Esophagus squamous epithelium (tissue), 5 donors: ENCODE measurements at places on chromosomes 5 and 9.

DNA sequence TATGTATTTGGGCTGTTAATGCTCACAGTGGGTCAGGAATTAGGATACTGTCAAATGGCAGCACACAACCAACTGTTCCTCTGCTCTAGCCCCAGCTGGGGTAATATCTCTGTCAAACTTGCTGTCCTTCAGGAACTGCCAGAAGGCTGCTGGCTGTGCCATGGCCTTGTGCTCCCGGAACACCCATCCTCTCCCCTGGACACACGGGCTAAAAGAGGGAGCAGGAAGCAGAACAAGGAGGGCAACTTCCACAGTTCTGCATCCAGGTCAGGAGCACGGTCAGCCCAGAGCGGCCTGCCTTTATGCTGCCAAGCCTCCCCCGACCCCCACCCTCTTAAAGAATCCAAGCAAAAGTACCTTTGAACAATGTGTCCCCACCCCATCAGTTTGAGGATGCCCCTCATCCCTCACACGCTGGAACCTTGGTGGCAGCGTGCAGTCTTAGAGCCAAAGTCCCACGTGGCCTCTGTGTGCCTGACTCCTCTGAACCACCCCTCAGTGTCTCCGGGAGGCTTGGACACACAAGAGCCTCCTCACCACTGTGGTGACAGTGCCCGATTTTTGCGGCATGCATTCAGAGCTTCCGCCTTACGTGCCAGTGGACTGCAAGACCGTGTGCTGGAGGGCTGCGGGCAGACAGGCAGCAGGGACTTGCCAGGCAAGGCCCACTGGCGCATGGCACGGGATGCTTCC, 60.8 kb downstream of the PSMB7 start:
- DNase-seq, result no peak

GRCh38 chr9:79116041-79116440, 455.7 kb upstream of the TLE4 start:
- DNase-seq, result no peak

DNA sequence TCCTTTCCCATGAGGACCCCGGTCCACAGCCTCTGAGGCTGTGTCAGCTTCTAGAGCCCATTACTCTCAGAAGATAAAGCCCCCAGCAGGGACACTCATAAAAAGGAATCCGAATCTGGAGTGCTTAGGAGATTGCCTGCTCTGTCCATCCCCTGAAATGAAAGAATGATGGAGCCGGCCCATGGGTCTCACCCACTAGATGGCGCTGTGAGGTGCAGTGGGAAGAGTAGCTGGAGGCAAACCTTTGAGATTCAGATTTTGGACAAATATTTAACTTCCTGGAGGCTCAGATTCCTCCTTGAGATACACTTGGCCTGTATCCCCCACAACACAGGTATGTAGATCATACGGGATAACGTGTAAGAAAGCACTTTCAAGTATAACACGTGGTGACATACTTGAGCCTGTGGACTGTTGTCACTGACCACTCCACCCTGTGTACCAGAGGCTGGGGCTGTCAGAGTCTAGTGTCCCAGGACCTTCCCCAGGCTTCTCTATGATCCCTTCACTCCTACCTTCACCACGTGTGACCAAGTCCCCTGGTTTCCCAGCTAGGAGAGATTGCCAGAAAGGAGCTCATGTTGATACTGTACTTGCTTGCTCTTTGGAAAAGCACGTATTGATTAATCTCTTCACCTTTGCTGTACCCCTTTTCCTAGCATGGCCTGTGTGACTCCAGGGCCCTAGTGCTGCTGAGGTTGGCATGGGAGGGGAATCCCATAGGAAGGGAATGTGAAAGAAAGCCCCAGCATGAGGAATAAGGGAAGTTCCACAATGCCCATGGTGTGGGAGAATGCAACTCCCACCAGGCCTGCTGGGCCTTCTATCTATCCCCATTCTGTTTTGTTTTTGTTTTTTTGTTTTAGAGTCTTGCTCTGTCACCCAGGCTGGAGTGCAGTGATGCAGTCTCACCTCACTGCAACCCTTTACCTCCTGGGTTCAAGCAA, 32.1 kb downstream of the TRMO start:
- no peak for DNase-seq

- DNase-seq, result no peak
Measured at GRCh38 chr5:128290152-128290858, 206.7 kb downstream of the SLC12A2 start.

DNA sequence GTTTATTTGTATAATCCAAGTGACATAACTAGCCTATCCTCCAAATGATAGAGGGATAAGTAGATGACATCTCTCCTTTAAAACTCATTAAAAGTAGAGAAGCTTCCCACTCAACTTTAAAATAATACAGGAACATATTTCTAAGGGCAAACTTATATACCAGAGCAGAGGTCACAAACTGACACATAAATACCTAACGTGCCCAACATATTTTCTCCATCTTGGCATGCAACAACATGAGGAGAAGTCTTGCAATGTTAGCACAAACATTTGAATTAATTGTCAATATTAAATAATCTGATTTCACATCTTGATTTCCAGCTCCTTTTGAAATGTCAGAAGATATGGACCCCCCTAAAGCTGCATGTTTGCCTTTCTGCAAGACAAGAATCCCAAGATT, 335.0 kb downstream of the DEPDC1B start:
- DNase-seq, result no peak

DNA sequence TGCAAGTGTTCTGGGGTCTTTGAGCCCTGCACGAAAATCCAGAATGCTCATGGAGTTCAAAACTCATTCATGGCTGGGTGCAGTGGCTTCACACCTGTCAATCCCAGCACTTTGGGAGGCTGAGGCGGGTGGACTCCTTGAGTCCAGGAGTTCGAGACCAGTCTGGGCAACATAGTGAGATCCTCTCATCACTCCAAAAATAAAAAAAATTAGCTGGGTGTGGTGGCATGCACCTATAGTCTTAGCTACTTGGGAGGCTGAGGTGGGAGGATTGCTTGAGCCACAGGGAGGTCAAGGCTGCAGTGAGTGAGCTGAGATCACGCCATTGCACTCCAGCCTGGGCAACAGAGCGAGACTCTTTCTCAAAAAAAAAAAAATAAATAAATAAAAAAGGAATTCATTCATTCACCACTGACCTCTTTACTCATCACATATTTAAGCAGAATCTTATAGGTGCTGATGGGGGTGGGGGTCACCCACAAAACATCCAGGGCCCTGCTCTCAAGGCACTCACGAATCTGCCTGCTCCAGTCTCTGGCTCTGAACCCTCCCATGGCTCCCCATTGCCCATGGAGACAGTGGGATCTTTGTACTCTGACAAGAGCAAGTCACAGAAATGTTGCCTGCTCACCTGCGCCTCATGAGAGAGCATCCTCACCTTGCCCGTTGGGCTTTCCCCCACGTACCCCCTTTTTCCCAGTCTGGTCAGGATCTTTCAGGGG, 76.7 kb upstream of the IER5L start:
- no peak for DNase-seq

DNA sequence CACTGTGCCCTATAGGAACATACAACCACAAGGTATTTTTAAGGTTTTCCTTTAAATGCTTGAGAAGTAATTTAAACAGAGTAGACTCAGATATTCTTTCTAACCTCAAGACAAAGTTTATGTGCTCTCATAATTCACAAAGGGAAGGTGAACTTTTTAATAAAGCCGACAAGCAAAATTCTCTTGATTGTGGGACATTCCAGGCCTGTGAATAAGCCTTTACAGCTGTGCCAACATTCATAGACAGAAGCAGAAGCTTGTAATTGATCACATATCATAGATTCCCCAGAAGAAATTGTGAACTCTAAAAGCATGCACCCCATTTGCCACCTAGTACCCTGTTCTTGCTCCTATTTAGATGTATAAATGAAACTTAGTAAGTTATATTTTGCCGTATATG, 1107.8 kb upstream of the SEMA6A start:
- no peak for DNase-seq

- no peak for DNase-seq
Measured at GRCh38 chr5:95620870-95621838, 1.3 kb downstream of the GPR150 start.

DNA sequence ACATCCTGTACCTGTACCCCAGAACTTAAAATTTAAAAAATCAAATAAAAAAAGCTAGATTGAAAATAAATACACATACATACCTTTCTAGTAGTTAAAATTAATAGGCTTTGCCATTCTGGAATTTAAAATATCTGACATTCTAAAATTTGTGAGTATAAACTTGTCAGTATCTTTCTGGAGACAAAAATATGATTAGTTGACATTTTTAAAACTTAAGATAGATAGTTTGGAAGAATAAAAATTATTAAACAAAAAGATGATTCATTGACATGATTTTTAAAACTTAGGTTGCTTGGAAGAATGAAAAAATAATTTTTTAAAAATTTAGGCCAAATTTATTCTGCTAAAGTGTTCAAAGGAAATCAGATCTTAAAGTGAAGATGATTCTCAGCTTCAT, 43.1 kb downstream of the ISOC1 start:
- DNase-seq, result no peak

DNA sequence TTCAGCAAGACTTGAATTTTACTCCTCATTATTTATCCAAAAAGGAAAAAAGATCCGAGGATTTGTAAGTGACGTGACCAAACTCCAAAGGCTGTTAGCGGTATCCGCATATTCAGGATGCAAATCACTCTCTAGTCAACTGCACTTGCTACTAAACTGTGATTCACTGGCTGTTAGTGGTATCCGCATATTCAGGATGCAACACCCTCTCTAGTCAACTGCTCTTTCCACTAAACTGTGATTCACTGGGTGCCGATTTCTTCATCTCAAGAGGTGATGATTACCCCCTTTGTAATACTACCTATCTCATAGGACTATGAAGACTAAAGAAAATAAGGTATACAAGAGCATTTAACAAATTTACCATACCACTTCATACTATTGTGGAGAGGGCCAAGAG, 5.7 kb downstream of the MAPKAP1 start:
- no peak for DNase-seq

DNA sequence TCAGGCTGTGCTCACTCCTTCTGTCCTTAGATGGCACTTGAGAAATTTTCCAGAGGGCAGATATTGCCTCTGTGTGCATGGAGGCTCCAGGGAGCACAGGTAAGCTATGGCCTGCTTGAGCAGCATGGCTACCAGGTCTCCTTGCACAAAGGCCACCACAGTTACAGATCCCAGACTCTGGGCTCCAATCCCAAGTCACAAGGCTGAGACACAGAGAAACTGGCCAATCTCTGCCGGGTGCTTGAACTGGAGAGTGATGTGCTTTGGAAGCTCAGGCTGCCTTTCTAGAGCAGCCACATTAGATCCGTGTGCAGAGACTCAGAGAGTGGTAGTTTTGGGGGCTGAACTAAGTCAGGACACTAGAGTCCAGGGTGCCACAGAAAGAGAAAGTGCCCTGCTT, 145.7 kb downstream of the SEMA6A start:
- DNase-seq, result no peak

DNA sequence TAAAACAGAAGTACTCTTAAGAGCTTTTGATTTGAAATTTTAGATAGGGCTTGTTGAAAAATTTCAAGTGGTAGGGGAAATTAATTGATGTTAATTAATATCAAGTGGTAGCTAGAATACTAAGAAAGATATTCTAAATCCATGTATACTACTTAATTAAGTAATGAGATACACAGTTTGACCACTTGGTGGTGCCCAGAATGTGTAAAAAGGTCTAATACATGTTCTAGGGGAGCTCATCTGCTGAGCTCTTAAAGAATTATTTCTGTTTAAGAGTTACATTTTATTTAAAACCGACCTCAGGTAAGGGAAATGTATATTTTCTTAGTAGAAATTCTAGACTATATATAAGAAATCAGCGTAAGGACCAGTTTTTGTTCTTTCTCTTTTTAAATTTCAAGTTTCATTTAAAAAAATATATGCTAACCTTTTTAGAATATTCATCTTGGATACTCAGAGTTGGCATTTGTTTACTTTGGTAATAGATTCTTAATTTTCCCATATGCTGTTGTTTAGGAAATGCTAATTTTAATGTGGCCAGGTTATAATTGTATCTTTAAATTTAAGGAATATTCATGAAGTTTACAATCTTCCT, 61.5 kb downstream of the LNPEP start:
- no peak for DNase-seq

- peak; percentile 34 for DNase-seq
Measured at GRCh38 chr9:98101868-98102273, 17.2 kb downstream of the TRIM14 start.

DNA sequence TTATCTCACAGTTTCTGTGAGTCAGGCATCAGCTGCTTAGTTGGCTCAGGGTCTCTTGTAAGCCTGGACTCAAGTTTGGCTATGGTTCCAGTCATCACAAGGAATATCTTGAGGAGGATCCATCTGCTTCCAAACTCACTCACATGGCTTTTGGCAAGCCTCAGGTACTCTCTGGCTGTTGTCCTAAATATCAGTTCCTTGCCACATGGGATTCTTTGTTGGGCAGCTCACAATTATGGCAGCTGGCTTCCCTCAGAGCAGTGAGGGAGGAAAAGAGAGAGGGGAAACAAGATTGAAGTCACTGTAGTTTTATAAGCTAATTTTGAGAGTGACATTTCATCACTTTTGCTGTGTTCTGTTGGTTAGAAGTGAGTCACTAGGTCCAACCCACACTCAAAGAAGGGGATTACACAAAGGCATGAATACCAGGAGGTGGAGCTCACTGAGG, 144.5 kb downstream of the GCNT1 start:
- no peak for DNase-seq

GRCh38 chr5:170252720-170253350, 20.1 kb downstream of the C5orf58 start:
- no peak for DNase-seq

GRCh38 chr9:129063061-129063460, 17.9 kb upstream of the DOLPP1 start:
- no peak for DNase-seq

GRCh38 chr5:78778538-78778937, 130.0 kb upstream of the LHFPL2 start:
- DNase-seq, result no peak

DNA sequence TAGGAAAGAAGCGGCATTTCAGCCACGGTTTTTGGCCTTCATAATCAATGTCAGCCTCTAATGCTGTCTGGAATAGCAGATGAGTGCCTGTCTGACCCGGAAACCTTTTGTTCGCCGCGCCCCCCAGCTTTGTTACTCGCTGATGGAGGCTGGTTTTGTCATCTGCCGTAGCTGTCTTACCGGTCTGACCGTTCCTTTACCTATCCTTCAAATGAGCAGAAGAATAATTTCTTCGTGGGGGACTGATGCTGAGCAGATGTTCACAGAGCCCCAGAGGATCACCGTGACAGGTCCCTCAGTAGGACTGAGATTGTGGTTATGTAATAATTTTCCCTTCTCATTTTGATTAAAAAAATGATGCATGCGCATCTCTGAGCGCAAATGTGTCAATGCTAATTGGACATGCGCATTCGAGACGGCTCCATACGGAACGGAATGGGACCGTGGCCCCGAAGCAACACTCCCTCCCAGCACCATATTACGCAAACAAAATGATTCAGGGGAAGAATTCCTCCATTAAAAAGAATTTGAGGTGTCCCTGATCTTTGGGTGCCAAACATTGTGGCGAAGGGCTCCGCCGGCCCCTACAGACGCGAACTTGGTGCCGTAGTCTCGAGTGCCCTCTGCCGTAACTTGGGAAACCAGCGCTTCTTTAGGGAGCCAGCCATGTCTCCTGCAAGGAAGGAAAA, 27.6 kb downstream of the TLX3 start:
- no peak for DNase-seq

- DNase-seq, result no peak
Measured at GRCh38 chr5:110838961-110839360, 100.2 kb downstream of the SLC25A46 start.

- no peak for DNase-seq
Measured at GRCh38 chr5:56480078-56480704, 247.1 kb upstream of the ANKRD55 start.

- no peak for DNase-seq
Measured at GRCh38 chr5:146321571-146321970, 17.1 kb upstream of the POU4F3 start.
